Aortic smooth muscle cell (primary cell): ENCODE measurements at places on chromosomes 13 and 19. TPM values are rescaled to one million over a fixed set of nuclear protein-coding genes. Genes with fewer than 3 reads are reported as not detected.

The PLIN3 gene
- 254 and 348 TPM in 2 replicates for total RNA-seq

The PGLYRP1 gene
- total RNA-seq, result not detected in 2 replicates

The FPR3 gene
- under 0.01 TPM in 2 replicates for total RNA-seq

The PSG6 gene
- total RNA-seq, result not detected in 2 replicates

The ZNF417 gene
- total RNA-seq, result 20.7 and 21.4 TPM in 2 replicates

The ZNF578 gene
- total RNA-seq, result 5.9 and 6.2 TPM in 2 replicates

The IFNL1 gene
- not detected in 2 replicates for total RNA-seq

The ICAM5 gene
- 0.26 and 0.56 TPM in 2 replicates for total RNA-seq

The SMIM17 gene
- 0.12 and 0.13 TPM in 2 replicates for total RNA-seq

The ZNF345 gene
- total RNA-seq, result 1.8 and 2.2 TPM in 2 replicates

The OR10H1 gene
- total RNA-seq, result not detected in 2 replicates

The JAK3 gene
- 2.2 and 2.3 TPM in 2 replicates for total RNA-seq

The PCDH8 gene
- under 0.01 TPM in 1 of 2 replicates, not detected in the other for total RNA-seq

The CLASRP gene
- total RNA-seq, result 11.5 and 12.9 TPM in 2 replicates

The NOVA2 gene
- 0.12 and 0.13 TPM in 2 replicates for total RNA-seq

The KCNRG gene
- total RNA-seq, result 5.0 and 5.9 TPM in 2 replicates

The FXYD3 gene
- not detected in 2 replicates for total RNA-seq

The TIMM50 gene
- total RNA-seq, result 50.5 and 68.8 TPM in 2 replicates

The OLFM2 gene
- total RNA-seq, result 0.19 and 1.3 TPM in 2 replicates

The NECTIN2 gene
- total RNA-seq, result 51.3 and 58.1 TPM in 2 replicates

The NAPSA gene
- total RNA-seq, result 0.06 and 0.13 TPM in 2 replicates

The CD33 gene
- not detected in 2 replicates for total RNA-seq

The DNASE2 gene
- 31.8 and 34.1 TPM in 2 replicates for total RNA-seq

The FUT3 gene
- not detected in 2 replicates for total RNA-seq

The ZIC5 gene
- total RNA-seq, result not detected in 2 replicates
